Thoracic aorta (tissue), 2 donors: ENCODE measurements at places on chromosomes 12 and 14. TPM values are rescaled to one million over a fixed set of nuclear protein-coding genes. Genes with fewer than 3 reads are reported as not detected.

- no peak for DNase-seq
Observed at GRCh38 chr14:45028107-45028626, 55.7 kb upstream of the PRPF39 start.

DNA sequence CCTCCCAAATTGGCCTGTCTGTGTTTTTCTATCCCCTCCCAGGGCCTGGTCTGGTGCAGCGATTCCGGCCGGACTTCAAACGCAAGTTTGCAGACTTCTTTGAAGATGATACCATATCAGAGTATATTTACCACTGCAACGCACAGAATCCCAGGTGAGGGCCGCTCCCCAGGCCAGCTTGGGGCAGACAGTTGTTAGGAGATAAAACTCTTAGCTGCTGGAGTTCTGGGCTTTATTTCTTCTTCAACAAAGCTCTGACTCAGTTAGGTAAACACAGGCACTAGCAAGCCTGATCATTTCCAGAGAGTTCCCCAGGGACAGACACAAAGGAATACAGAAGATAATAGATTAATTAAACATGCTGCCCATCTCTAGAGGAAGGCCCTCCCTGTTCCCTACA lies 8.3 kb downstream of the ABHD4 start:
- DNase-seq, result no peak

GRCh38 chr14:50936016-50936340 lies 8.3 kb downstream of the PYGL start:
- DNase-seq, result no peak

GRCh38 chr14:53409289-53409688 lies 256.2 kb upstream of the DDHD1 start:
- no peak for DNase-seq

DNA sequence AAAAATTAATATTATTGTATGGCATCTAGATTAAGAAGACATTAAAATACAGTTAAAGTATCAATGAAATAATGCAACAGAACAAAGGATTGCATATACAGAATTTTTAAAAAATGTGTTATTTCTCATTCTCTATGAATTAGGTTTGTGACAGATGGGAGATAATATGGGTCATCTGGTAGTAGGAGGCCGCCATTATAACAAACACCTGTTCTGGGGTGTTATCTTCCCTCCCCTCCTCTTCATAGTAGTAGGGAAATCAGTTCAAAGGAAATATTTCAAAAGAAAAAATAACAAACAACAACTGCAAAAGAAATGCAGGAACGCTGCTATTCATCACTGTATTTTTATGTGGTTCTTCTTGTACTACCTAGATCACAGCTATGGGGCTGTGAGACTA lies 187.0 kb upstream of the ATP2B1 start:
- no peak for DNase-seq

DNA sequence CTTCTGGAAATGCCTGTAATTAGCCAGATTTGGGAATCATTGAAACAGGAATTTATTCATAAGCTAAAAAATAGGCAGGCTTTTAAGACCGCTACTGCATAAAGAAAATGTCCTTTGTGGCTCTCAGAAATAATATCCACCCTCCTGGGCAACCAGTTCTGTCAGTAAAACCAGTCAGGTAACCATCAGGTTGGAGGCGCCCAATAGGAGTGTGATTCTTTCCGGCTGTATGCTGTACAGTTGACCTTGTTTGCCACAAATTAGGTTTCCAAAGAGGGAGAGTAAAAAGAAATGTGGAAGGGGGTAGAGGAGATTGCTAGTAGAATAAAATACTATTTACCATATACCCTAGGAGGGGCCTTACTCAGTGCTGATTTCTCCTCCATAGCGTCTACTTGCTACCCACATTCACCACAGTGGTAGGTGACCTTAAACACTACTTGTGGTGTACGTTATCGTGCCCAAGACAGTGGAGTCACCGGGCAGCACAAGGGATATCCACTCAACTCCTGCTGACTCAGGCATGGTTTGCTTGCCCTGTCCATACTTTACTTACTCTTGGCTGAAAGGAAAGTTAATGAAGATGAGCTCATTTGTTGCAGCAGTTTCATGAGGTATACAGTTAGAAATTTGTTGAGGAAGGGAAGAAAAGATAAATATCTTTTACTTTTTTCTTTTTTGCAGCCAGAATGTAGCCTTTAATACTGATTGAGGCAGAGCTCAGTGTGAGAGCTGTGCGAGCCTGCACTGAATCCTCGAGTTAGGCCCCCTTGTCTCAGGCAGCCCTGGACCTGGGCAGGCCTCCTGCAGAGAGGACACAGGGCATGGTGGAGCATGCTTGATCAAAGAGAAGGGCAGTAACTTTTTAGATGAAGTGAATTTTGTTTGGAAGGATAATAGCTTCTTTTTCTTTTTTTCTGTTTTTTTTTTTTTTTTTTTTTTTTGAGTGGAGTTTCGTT lies 76.7 kb downstream of the DIP2B start:
- no peak for DNase-seq

GRCh38 chr12:67925552-67925951 lies 63.7 kb upstream of the IFNG-AS1 start:
- no peak for DNase-seq

- no peak for DNase-seq
Observed at GRCh38 chr12:81992461-81992860, 233.3 kb upstream of the PPFIA2 start.

CCDC175 gene
- total RNA-seq, result not detected

MGAT2 gene
- total RNA-seq, result 24.0 TPM

NEUROD4 gene
- total RNA-seq, result not detected

RD3L gene
- not detected for total RNA-seq

KRT5 gene
- not detected for total RNA-seq

CDH24 gene
- 1.1 TPM for total RNA-seq
